ENCODE measurements at places on chromosomes 3 and 15.

DNA sequence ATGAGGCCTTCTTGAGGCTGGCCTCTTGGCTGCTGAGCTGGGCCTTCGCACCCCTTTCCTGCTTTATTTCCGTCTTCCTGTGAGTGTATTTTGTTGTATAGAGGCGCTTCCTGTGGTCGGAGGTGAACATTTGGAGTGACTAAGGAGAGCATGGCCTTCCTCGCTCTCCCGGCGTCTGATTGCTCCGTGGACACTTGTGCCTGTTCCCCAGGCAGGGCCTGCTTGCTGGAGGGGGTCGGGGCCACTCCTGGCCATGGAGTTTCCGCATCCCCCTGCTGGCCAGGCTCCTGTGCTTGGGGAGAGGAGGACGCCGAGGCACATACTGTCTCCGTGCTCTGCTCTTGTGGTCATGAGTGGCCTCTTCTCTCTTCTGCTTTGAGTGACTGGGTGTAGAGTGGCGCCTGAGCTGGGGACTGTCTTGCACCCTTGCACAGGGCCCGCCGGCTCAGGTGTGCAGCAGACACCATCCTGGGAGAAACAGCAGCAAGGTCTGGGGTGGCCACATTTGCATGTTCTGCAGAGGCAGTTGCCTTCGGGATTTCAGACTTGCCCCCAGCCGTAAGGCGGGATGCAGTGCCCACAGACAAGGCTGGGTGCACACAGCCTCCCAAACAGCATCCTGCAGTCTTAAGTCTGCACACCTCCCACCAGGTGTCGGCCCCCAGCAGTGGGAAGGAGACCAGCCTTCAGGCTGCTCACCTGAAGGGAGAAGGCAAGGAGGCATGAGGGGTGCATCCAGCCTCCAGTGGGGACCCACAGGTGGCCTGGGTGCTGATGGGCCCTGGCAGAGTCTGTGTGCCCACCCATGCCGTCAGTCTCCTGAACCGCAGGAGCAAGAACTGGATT is 16.4 kb downstream of the KLF13 start:
- DNase-seq = no peak

- no peak for DNase-seq
These were observed 21.5 kb downstream of the FAM174B start for GRCh38 chr15:92634060-92634459.

- DNase-seq = no peak
These were observed 27.7 kb downstream of the PTH1R start for GRCh38 chr3:46905213-46905560.

DNA sequence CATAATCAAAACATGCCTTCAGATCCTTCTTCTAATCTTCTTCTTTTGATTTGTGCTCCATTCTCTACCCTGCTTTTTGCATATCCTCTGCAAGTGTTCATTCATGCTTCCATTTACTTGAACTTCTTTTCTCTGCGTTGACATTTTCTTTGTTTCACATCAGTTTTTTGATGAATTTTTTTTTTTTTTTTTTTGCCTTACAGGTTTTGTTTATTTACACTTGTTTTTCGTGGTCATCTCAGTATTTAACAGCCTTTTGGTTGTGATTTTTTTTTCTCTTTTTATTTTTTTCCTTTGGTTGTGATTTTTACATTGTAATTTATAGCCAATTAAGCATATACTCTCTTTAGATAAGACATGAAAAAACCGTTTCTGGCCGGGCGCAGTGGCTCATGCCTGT is 11.8 kb upstream of the SHQ1 start:
- no peak for DNase-seq

GRCh38 chr3:186440891-186441290 is 78.9 kb upstream of the DGKG start:
- DNase-seq = no peak

DNA sequence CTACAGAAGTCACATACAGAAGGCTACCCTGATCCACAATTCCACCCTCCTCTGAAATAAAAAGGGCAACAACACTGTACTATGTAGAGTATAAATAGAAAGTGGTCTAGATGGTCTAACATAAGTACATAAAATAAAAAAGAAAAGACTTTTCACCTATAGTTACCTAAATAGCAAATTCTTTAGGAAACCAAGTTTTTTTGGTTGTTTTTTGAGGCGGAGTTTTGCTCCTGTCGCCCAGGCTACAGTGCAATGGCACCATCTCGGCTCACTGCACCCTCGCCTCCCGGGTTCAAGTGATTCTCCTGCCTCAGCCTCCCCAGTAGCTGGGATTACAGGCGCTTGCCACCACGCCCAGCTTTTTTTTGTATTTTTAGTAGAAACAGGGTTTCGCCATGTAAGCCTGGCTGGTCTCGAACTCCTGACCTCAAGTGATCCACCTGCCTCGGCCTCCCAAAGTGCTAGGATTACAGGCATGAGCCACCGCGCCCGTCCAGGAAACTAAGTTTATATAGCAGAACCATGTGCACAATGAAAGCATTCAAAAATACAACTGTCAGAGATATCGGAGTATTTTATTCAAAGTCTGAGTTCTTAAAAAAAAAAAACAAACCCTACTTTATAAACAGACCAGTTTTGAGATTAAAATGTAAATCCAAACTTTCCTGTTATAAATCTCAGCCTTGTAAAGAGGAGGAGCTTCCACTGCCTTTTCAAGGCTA is 1.7 kb downstream of the SIN3A start:
- DNase-seq = no peak

DNA sequence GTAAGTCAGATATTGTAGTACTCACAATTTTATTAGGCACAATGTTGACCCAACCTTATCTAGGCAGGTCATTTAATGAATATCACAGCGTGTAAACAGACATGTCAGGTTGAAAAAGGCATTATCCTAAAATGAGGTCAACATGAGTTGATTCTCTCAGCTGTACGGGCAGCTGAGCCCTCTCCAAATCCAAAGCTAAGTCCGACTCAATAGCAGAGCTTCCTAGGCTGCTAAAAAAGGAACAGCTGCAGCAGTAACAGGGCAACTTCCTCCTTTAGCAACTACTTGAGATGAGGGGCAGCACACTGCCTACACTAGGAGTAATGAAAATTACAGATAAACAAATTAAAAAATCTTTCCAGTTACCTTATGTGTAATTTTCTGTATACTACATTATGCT is 189.2 kb downstream of the CADM2 start:
- DNase-seq = no peak

DNA sequence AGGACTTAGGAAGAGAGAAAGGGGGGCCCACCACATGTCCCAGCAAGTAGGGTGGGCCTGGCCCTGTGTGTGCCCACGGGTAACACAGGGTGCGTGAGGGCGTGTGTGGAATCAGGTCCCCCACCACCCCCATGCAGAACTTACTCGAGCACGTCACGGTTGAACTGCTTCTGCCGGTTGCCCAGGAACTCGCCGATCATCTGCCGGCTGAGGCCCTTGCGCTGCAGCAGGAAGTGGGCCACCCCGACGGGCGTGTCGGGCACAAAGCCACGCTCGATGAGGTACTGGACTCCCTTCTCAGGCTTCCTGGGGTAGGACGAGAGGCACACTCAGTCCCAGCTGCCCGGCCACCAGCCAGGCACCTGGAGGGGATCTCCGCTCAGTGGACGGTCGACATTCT is 83.1 kb upstream of the RPL32 start:
- no peak for DNase-seq

- DNase-seq = no peak
These were observed 14.9 kb downstream of the TMEM43 start for GRCh38 chr3:14139771-14140170.

GRCh38 chr3:181050738-181051137 is 61.2 kb upstream of the DNAJC19 start:
- DNase-seq = no peak

DNA sequence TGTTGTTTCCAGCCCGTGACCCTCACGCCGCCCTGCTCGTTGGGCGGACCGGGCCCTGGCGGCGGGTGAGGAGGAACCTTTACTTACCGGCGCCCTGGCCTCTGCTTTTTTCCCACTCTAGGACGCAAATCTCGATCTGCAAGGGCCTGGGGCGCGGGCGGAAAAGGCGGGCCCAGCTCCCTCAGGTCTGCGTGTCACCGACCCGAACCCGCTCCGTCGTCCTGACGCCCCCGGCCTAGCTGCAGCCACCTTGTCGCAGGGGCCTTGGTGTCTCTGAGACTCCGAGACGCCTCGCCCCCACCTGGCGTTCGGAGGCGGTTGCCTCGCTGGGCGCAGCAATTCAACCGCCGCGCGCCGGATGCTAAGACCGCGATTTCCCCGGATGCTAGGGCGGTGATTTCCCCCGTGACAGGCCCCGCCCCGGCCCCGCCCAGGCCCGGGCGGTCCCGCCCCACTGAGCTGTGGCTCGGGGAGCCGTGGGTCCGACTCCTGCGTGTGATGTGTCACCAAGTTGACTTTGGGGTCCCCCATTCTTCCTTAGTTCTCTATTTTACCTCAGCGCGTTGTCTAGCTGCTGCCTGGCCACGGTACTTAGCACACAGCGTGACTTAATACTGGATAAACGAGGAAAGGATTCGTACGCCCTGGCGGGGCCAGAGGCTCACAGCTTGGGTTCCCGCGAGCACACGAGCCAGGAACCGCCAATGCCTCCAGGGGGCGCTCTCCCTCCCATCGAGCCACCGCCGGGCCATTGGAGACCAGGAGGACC is at the start of gene RPL39L:
RPL39L (minus strand) TSS at position 371 of the 769 bp plus-strand sequence. CDS start 18,196 bp downstream, outside the sequence.
- peak; percentile 52 for DNase-seq

GRCh38 chr3:149415484-149415883 is 38.0 kb upstream of the TM4SF1 start:
- no peak for DNase-seq

DNA sequence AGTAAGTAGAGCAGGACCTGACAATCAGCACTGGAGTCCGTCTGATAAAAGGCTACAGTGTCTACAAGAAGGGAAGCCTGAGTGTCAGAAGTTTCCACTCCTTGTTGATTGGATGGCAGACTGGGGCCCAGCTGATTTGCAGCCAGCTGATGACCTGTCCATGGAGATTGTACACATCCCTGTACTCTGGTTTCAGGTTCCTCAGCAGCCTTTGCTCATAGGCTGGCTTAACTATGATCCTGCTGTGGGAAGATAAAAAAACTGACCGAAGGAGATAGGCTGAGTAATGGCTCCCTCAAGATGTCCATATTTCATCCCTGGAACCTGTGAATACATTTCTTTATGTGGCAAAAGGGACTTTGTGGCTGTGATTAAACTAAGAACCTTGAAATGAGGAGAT is 11.7 kb upstream of the LACTB start:
- no peak for DNase-seq

GRCh38 chr15:68203486-68203885 is 1.6 kb downstream of the CALML4 start:
- DNase-seq = no peak

DNA sequence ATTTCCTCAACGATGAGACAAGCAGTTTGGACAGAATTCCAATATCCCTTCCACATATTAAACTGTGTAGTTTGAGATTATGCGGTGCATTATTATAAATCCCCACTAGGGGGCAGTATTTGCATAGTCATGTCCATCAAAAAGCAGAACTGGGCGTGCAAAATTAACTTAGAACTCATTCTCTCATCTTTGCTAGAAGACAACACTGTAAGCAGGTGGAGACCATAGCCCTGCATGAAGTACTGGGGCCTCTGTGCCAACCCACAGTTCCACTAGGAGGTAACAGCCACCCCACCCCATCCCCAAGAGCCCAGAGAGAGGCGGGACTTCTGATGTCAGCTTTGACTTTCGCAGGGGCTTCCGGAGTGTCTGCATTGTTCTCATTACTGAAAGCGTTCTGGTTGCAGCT is 106.6 kb upstream of the TMC3 start:
- no peak for DNase-seq

- DNase-seq = no peak
These were observed 78.4 kb downstream of the NR2E3 start for GRCh38 chr15:71888797-71889196.

DNA sequence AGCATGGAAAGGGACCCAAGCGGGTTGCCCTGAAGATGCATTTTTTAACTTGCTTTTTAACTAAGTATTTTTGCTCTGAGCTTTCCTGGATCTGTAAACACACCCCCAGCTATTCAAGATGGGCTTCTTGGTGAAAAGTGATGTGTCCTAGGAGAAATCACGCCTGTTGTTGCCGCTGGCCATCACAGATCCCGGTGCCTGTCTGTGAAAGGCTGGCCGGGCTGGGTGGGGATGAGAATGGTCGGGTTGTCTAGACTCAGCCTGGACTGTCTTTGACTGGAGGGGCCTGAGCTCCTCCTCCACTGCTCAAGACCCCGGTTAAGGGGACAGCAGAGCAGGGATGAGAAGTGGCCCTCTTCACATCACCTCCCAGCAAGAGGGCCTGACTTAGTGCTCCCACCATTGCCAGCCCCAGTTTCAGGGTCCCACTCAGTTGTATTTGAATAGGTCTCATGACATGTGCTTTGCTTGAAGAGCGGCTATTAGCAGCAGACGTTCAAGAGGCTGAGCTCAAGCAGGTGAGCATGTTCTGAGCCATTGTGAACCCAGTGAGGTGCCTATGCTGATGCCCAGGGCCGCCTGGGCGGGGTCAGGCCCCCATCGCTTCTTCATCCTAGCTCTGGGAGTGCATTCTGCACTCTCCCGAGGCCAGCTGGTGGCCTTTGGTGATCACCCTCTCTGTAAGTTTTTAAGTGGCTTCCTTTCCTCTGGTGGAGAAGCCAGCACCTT is 79.9 kb downstream of the IGF1R start:
- no peak for DNase-seq

DNA sequence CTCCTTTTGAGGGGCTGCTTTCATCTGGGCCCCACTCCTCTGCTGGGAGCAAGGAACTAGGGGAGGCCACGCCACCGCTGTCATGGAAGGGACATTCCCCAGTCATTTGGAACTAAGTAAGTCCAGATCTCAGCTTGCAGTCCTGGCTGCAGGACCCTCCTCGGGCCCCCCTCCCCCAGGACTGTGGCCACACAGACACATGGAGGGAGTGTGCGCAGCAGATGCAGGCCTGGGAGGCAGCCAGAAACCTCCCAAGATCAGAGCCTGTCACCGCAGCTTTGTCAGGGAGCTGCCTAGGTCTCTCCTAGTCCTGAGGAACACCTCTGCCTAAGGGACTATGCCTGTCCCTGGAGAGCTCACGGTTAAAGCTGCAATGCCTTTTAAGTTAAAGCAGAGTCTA is 7.3 kb upstream of the SEMA3F start:
- DNase-seq = no peak

DNA sequence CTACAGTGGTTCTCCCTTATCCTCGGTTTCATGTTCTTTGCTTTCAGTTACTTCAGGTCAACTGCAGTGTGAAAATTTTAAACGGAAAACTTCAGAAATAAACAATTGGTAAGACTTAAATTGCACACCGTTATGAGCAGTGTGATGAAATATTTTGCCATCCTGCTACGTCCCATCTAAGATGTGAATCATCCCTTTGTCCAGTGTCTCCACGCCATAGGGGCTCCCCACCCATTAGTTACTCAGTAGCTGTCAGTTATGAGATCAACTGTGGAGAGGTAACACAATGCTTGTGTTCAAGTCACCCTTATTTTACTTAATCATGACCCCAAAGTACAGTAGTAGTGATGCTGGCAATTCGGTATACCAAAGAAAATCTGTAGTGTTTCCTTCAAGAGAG is 47.4 kb downstream of the TJP1 start:
- DNase-seq = no peak

- no peak for DNase-seq
These were observed 42.1 kb upstream of the RARB start for GRCh38 chr3:25385807-25386460.
